Activated CD4-positive, alpha-beta T cell treated with anti-CD3 and anti-CD28 coated beads, Interleukin-2, Interleukin-6, amounts not matched to agents 100 ng/mL and 50 ng/mL, durations not matched to agents 16 hours and 8 hours (primary cell): ENCODE measurements at places on chromosomes 5 and 9.

DNA sequence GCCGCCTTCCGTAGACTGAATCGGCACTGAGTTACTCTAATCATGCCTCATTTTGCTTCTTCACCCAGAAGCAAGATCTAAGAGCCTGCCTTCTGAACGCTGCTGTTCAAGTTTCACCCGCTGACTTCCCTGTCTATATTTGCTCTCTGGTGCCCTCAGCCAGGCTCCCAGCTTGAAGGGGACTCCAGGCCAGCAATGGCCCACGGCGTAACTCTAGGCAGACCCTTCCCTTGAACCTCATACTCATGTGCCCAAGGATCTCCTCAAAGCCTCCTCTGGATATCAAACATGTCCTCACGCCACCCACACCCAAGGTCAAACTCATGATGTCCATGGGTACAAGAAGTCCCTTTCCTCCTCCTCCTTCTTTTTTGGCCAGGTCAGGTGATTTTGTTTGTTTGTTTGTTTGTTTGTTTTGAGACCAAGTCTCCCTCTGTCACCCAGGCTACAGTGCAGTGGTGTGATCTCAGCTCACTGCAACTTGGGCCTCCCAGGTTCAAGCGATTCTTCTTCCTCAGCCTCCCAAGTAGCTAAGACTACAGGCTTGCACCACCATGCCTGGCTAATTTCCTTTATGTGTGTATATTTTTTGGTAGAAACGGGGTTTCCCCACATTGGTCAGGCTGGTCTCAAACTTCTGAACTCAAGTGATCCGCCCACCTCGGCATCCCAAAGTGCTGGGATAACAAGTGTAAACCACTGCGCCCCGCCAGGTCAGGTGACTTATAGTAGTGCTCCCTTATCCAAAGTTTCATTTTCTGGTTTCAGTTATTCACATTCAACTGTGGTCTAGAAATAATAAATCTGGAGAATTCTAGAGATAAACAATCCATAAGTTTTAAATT is 239.0 kb downstream of the SYK start:
- no peak for DNase-seq

DNA sequence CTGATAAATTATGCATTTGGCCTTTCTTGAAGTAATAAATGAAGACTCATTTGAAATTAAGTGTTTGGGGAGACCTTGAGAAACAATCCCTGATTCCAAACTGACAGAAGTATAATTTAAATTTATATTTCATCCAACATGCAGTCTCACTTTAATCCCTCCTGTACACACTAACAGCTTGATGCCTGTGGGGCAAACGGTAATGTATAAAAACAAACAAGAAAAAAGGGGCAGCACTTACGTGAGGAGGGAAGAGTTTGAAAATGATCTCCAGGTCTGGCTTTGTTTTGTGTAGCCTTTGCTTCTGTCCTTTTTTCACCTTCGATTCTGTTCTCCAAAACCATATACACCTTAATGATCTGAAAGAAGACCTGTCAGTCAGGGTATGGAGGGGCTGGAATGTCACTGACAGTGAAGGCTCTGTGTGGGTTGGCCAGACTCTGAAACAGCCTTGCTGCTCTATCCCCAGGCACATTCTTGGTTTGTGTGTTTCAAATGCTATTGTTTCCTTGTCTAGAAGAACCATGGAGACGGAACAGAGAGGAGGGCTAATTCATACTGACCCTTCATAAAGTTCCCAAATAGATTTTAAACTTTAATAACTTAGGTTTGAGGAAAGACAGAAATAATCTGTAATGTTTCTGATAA is 338.2 kb upstream of the WWC1 start:
- no peak for DNase-seq

- DNase-seq, result no peak
Measured at GRCh38 chr9:15155826-15156225, 151.2 kb downstream of the TTC39B start.

GRCh38 chr5:55104036-55104772 is 1.8 kb downstream of the GZMA start:
- no peak for DNase-seq

DNA sequence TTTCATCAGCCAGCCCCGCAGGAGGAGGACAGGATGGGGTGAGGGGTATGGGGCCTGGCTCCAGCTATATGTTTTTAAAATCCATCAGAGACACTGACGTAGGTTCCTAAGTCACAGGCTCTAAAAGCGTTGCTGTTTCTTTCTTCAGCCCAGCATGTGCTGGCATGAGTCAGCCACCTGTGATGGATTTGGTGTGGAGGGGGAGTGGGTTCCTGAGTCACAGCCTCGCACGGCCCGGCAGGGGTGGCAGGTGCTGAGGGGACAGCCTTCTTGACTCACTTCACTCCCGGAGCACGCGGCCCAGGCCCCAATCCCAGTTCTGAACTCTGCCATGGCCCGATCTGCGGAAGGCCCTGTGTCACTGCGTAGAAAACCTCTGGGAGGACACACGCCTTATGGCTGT is 38.8 kb upstream of the RPL26L1 start:
- no peak for DNase-seq

DNA sequence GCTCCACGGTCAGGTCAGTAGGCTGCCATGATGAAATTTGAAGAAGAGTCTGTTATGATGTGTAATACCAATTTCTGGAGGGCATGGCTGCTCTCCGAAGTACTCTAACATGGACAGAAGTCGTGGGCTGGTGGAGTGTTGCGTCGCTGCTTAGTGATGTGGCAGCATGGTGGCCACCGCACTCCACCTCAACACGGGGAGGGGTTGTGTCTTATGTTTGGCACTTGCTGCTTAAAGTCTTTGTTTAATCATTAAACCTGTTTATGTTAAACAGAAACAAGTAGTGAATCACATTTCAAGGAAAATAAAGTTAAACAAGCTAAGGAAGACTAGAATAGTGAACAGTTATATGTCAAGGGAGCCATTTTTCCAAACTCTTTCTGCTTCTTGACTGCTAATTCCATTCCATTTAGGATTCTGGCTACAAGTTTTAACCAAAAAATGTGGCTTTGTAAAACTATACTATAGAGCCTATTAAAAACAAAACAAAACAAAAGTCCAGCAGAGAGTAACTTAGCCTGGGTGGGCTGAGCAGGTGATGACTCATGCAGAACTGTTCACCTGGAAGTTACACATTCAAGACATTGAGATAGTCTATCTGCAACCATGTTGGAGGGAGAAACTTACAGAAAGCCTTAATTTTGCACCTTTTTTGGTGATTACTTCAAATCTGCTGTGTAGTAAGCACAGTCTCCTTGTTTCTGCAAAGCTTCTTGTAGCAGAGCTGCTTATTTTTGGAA is 9.5 kb downstream of the HABP4 start:
- DNase-seq, result no peak

DNA sequence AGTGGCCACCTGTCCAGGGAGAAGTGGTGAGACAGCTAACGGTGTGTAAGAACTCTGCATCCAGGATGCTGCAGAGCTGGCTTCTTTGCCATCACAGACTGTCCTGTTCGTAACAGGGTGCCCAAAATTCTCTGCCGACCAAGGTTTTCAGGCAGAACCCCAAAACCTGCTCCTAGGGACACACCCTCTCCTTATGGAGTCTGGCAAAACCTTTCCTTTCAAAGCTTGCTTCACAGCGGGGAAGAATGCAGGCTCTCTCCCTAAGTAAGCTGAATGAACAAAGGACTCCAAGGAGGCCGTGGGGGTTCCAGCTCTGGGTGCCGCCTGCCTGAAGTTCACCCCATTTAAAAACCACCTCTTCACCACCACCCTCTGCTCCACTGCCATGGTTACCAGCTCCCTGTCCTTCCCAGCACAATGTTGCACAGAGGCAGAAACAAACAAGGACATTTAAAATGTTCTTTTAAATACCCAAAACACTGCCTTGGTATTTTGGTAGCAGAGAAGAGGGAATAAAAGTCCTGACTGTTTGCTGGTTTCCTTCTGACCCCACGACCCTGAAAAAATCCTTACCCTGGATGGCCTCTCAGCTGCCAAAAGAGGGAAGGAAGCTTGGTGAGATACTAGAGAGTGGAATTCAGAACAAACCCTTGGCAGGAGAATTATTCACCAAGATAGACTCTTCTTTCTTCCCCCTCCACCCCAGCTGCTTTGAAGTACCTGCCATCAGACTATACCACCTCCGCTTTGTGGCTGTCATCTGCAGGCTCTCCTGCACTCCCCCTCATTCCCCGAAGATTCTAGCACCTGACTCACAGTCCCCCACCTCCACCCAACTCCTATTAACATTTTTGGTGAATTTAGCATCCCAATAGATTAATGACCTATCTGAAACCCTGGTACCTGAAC is 7.1 kb upstream of the KLF9 start:
- DNase-seq, result no peak

GRCh38 chr9:74414325-74414724 is 82.8 kb upstream of the RORB start:
- no peak for DNase-seq

DNA sequence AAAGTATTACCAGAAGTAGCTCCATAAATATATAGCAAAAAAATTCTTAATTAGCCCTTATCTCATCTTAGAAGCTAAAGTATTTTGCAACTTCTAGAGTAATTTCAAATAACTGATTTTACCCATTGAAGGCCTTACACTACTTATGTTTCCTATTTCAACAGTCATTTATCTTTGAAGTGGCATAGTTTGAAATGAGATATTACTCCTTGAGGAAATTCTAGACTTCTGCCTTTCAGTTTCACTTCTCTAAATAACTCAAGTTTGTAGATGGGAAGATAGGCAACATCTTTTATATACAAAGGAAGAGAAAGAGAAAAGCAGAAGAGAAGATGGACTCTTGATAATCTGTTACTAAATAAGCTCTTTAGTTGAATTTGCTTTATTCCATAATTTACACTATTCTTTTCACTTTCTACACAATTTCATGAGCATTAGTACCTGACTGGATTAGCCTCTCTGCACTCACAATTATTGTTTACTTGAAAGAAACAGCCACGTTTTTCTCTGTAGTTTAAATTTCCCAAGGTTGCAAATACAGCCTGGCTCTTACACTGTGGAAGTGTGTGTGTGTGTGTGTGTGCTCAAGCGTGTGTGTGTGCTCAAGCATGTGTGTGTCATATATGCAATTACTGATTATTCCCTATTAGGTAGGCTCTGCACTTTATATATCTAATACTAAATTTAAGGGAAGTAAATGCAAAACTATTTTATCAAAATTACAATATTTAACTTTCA is 60.6 kb upstream of the EMB start:
- peak; percentile 57 for DNase-seq

DNA sequence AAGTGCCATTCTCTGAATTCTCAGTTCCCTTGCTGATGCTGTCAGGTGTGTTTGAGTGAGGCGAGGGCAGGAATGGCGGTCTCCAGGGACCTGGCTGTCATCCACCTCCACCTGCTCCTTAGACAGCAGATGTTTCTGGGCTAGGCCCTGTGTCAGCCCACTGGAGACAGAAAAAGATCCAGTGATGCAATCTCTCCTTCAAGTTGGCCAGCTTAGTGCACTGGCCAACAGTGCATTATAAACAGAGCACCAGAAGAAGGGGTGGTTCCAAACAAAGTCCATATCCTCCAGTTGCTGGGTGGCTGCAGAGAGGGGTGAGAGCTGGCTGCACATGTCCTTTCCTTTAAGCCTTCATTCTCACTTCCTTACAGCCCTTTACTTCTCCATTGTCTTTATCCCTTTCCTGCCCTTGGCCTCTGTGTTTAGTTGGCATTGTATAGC is 26.5 kb downstream of the NANS start:
- no peak for DNase-seq

DNA sequence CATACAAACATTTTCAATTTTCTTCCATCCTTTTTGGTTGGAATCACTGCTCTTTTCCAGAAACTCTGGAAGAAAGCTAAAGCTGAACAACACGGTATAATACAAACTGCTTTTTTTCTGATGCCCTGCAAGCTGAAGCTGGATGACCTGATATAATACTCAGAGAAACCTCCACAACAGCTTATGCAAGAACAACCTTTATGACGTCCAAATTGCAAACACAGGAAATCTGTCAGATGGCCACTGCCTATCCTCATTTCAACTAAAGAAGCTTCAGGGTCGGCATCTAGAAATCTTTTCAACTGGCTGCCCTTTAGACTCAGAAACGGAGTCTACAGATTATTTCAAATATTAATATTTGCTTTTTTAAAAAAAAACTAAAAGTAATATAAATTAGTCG is 106.5 kb upstream of the PRDM9 start:
- no peak for DNase-seq

DNA sequence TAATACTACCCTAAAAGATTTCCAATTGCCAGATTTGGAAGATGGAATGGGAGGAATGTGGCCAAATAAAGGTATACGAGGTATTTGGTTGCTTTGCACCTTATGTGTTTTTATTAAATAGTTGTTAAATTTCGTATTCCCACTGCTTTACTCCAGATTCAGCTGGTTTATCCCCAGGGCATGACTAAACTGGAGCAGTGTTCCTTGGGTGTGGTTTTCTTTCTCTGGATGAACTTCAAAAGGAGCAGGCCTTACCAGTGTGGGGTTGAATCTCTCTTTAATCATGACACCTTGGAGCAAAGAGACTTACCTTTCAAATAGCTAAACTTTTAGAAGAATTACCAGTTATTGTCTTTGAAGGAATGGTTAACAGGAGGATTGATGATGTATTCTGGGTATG is 121.7 kb upstream of the BNC2 start:
- no peak for DNase-seq

GRCh38 chr9:21788752-21789151 is 13.7 kb upstream of the MTAP start:
- DNase-seq, result no peak
